ENCODE measurements at places on chromosomes 1 and 21.

DNA sequence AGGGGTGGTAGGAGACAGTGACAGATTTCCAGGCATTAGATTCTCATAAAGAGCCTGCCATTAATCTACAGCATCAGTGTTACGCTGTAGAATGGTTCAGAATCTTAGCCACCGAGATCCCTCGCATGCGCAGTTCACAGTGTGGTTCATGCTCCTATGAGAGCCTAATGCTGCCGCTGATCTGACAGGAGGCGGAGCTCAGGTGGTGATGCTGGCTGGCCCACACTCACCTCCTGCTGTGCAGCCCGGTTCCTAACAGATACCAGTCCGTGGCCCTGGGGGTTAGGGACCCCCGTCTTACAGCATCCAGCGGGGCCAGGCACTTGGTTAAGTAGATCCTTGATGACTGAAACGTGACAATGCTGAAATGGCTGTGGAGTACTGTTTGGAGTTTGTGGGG lies 163.6 kb upstream of the C1orf21 start:
- H3K27ac ChIP-seq = no peak overlapping the region
- H3K27me3 ChIP-seq = peaks cover 4% of the 10 kb centered on the region
- DNase-seq = no peak
- no peak overlapping the region for H3K4me3 ChIP-seq
- no peaks in the 10 kb centered on the region for H3K4me1 ChIP-seq

DNA sequence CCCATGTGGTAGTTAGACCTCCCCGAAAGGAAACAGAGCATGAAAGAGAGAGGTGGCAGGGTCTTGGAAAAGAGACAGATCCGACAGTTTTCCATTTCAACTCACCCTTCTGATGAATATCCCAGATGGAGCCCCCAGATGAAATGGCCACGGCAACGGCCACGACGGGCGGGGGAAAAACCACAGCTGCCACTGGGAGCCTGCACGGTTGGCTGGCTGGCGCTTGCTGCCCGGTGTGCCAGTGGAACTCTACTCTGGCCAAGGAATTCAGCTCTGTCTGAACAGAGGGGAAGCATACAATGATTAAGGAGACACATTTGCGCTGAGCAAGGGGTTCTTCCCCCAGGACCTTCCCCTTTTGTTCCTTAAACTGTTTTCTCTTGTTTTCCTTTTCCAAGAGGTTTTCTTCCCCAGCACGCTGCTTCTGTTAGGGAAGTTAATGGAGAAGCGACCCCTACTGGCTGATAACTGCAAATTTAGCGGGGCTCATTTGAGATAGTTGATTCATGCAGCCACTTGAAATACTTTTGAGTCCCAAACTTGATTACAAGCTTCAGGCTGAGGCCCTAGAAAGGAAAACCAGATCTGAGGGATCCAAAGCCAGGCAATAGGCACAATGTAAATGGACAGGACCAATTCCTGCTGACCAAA lies 1122.5 kb downstream of the NCAM2 start:
- no peak for DNase-seq
- H3K4me3 ChIP-seq = no peak overlapping the region

- H3K36me3 ChIP-seq = peaks cover 22% of the 10 kb centered on the region
- no peaks in the 10 kb centered on the region for H3K27me3 ChIP-seq
- H3K4me3 ChIP-seq = no peak overlapping the region
- H3K27ac ChIP-seq = no peak overlapping the region
- DNase-seq = no peak
- H3K4me1 ChIP-seq = peaks cover 2% of the 10 kb centered on the region
These were observed 31.6 kb upstream of the KIF1B start for GRCh38 chr1:10178597-10179405.

DNA sequence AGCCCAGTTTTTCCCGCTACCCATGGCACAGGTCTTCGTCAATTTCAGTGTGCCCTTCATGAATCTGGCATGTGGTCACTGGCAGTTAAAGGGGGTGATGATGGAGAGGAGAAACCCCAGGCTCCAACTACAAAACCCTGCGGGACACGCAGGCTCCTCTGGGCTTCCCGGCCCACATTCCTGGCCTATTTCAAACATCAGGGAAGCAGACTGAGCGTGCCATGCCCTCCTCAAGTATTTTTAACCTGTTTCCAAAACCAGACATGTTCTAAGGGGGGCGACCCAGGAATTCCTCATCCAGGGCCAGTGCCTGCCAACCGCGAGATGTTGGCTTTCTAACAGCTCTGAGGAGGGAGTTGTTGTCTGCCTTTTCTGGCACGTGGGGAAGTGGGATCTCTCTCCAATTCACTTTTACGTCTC lies 85.1 kb downstream of the CAPZB start:
- no peaks in the 10 kb centered on the region for H3K27me3 ChIP-seq
- peak overlapping the region; percentile 24 for H3K27ac ChIP-seq
- peaks cover 22% of the 10 kb centered on the region for H3K36me3 ChIP-seq
- H3K4me3 ChIP-seq = no peak overlapping the region

DNA sequence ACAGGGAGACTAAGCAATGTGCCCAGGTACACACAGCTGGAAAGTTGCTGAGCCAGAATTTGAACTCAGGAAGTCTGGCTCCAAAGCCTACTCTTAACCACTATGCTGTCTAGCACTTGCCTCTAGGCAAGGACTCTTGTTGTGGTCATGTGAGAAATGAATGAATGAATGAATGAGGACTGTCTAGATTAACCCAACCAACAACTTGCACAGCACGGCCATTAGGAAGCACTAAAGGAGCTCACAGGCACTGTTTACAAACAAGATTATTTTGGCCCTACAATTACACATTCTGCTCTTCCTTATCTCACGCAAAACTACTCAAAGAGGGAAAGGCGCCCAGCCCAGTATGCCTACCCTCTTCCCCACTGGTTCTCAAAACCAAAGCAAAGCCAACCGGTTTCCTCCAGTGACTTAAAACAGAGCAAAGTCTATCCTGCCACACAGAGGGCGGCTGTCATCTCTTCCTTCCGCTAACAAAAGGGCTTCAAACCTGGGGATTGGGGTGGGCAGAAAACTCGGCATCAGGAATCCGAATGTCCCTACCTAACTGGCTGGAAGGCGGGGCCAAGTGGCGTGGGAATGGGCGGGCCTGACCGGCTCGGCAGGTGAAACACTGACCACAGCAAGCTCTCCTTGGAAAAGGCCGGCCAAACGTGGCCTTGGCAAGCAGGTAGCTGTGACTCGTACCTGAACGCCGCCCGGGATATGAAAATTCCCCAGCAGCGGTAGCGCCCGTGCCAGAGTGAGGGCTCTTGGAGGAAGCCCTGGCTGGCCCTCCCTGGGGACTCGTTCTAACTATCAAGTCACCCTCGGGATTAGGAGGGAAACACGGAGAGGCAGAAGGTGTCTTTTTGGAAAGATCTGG lies 948 bp downstream of the STK40 start:
- H3K36me3 ChIP-seq = peaks cover 10% of the 10 kb centered on the region
- DNase-seq = peak; percentile 49
- no peaks in the 10 kb centered on the region for H3K27me3 ChIP-seq
- H3K27ac ChIP-seq = peak overlapping the region; percentile 82

GRCh38 chr1:209256766-209257350 lies 326.7 kb upstream of the CAMK1G start:
- DNase-seq = no peak
- H3K36me3 ChIP-seq = no peaks in the 10 kb centered on the region
- H3K27ac ChIP-seq = no peak overlapping the region
- no peaks in the 10 kb centered on the region for H3K27me3 ChIP-seq
- H3K4me3 ChIP-seq = no peak overlapping the region

Measured in activated naive CD8-positive, alpha-beta T cell treated with anti-CD3 and anti-CD28 coated beads, Interleukin-2, amount 50 U/mL, for 24 hours (primary cell).